ENCODE measurements at places on chromosomes 7 and 10.

DNA sequence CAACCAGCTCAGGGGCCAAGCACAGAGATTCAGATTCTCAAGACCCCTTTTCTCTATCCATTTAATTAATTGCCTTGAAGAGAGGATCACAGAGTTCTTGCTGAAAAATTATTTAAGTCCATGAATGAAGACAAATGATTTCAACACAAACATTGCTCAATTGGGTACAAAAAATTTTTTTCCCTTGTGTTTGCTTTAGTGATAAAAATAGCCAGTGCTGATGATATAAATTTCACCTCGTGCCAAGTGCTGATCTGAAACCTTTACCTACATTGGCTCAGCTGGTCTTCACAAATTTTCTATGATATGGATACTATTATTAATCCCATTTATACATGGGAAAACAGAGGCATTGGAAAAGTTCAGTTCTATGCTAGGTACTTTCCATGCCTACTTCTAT is 377.1 kb downstream of the NRG3 start:
- no peak for DNase-seq

DNA sequence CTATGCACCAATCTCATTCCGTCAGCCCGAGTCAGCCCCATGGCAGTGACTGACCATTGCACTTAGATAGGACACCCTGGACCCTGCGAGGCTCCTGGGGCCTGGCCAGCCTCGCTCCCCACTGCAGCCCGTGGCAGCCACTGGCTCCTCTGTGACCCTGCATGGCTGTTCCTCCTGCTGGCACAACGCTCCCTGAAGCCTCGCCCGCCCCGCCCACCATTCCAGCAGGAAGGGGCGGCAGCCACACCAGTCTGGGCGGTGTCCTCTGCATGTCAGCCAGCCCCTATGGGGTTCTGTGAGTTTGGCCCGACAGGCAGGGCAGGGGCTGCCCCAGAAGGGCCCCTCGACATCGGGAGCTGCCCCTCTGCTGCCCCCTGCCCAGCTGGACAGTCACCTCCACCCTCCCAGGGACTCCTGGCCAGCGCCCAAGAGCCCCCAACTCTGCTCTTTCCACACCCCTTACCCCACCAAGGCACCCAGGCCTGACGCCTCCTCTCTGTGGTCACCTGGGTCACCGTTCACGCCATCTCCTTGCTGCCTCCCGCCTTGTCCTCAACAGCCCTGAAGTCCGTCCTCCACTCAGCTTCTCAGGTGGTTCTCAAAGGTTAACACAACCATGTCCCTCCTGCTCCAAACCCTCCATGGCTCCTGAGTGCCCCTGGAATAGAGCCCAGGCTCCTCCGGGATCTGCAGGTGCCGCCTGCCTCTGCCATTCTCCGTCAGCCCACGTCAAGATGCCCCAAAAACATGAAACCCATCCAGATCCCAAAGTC is 103.5 kb downstream of the MICALL2 start:
- DNase-seq: no peak

DNA sequence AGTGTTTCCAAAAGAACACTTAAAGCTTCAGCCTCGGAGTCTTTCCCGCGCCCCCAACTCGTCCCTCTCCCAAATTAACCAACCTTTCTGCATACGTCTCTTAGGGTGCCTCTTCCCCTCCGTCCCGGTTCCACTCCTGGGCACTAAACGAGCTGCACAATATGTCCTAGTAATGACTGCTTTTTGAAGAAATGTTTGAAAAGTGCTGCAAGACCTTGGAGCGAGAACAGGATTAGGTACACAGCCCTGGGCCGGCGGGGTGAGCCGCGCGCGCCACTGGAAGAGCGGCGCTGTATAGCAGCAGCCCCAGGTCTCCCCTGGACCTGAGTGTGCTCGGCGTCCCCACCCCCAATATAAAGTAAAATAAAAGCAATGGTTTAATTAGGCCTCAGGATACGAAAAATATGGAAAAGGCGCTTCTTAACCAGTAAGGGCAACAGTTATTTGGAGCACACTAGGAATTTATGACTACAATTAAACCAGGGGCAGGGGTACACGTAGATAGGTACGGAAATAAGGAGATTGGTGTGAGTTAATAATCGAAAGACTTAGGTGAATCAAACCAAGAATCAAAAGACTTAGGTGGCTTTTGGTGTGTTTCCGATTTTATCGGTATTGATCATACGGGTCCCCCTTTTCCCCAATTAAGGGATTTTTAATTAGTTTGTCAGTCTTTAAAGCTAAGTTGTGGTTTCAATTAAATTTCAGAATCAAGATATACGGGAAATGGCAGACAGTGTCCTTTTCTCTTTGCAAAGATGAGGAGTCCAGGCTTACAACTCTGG is 1.9 kb downstream of the TET1 start:
- no peak for DNase-seq

DNA sequence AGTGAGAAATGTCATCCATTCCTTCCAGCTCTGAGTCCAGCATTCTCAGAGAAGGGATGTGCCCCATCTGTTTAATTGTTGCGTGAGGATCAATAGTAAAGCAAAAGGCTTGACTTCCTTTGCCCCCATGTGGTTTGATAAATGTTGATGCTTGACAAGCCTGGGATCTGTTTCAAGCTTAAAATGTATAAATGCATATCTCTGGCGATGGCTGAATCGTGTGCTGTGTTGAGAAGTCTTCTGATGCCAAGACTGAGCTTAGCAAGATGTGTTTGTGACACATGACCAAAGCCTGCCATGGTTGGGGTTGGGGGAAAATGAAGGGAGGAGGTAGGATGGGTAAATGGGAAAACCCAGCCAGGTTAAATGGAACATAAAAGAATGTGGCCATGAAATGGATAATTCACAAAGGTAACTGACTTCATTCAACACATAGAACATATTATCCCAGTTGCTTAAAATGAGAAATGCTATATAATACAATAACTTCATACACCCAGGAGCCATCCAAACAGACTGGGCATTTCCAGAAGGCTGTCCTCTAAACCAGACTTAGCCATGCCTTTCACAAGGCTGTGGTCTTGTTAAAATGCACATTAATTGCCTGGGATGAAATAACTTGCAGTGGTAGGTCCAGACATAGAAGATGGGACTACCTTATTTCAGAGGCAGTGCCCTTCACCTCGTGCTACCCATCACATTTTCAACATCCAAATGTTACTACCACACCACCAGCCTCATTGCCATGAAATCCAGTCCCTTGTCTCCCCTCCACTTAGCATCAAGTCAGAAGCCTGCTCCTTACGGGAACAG is 147.3 kb upstream of the PDE1C start:
- no peak for DNase-seq

DNA sequence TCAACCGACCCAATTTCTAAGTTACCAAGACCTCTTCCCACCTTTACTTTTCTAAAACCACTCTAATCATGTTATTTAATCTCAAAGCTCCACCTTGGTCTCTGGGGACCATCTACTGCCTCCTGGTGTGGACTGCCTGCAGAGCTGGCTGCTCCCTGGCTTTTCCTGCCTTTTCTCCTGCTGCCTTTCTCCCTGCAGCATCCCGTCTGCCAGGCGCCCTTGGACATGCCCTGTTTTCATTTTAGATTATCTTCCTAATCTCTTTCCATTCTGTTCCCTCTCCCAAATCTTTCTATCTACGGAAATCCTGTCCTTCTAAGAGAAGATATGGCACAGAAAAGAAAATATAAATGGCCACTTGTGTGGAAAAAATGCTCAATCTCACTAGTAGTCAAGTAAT is 23.1 kb downstream of the TCAF1 start:
- DNase-seq: no peak

- no peak for DNase-seq
These were observed 137.3 kb downstream of the ELMO1 start for GRCh38 chr7:37311355-37311754.

DNA sequence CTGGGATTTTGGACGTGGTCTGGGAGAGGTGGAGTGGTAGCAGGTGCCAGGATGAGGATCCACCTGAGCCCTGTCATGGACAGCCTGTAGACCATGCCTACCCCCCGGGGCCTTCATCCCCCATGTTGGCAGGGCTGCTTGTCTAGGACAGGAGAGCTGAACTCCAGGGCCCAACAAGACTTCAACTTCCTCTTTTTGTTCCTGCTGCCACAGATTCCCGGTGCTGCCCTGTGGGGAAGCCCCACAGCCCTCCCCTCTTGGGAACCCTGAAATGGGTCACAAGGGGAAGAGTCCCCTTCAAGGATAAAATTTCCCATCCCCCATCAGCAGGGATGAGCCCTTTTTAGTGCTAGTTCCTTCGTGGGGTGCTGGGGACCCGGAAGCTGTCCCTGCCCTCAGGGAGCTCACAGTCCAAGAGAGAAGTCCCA is 1.3 kb upstream of the CUEDC2 start:
- no peak for DNase-seq

GRCh38 chr10:119211625-119212441 is 4.5 kb downstream of the GRK5 start:
- no peak for DNase-seq

GRCh38 chr10:76738991-76739390 is 898.6 kb downstream of the KCNMA1 start:
- no peak for DNase-seq

- DNase-seq: no peak
These were observed 506.9 kb downstream of the RPS24 start for GRCh38 chr10:78540355-78541076.

- DNase-seq: no peak
These were observed 211.7 kb upstream of the GNAI1 start for GRCh38 chr7:79922894-79923293.

DNA sequence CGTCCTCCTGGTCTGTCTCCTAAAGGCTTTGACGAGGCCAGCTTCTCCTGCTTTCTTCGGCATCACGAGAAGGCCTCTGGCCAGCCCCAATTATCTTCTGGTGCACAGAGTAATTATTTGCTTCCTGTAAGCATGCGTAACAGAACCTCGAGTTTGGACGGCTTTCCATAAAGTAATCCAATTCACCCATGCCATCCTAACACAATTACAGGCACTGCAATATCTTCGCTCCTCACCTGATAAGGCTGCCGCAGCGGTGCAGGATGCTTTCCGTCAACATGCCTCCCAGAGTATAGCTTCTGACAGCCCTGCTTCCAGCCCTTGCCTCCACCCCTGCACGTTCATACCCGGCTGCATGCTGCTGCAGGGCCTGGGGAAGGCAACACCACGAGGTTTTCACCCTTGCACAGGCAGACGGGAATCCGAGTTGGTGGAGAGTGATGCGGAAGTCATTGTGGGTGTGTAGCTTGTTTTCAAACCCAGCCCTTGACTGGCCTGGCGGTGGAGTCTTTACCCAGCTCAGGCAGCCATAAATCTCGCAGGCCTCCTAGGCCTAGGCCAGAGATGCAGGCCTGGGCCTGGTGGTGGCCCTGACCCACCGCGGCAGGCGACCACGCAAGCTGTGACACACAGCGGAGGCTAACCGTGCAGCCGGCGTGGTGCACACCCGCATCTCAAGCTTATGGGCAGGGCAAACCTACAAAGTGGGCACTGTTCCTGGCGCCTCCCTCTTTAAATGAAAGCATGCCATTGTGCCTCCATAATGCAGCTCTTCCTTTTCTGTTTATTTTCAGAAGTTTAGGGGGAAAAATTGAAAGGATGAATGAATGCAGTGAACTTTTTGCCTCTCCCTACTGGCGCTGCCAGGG is 12.7 kb downstream of the EBF3 start:
- DNase-seq: no peak

DNA sequence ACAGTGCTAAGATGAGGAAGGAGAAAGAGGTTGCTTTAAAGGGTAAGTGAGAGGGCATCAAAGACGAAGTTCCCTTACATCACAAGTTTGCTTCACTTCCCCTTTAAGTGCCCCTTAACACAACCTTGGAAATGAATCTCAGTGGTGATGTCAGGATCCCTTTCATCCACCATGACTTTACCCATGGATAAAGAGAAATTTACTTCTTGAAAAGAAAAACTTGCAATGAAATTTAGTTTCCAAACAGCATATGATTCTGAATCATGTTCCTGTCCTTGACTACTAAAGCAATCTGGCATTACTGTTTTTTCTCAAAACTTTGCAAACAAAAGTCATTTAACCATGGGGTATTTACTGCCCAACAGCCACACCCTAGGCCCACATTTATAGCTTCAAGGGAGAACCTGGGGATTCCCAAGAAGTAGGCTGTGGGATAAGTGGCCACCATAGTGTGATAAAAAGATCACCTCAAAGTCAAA is 135.9 kb downstream of the ITGB8 start:
- DNase-seq: no peak

- DNase-seq: no peak
These were observed 31.2 kb downstream of the GPRIN2 start for GRCh38 chr10:46525177-46525823.

- DNase-seq: no peak
These were observed 731.1 kb downstream of the ZWINT start for GRCh38 chr10:55629793-55630490.

GRCh38 chr10:49841615-49842332 is 79.7 kb upstream of the OGDHL start:
- no peak for DNase-seq

GRCh38 chr7:133234961-133235875 is 17.7 kb upstream of the EXOC4 start:
- DNase-seq: no peak

DNA sequence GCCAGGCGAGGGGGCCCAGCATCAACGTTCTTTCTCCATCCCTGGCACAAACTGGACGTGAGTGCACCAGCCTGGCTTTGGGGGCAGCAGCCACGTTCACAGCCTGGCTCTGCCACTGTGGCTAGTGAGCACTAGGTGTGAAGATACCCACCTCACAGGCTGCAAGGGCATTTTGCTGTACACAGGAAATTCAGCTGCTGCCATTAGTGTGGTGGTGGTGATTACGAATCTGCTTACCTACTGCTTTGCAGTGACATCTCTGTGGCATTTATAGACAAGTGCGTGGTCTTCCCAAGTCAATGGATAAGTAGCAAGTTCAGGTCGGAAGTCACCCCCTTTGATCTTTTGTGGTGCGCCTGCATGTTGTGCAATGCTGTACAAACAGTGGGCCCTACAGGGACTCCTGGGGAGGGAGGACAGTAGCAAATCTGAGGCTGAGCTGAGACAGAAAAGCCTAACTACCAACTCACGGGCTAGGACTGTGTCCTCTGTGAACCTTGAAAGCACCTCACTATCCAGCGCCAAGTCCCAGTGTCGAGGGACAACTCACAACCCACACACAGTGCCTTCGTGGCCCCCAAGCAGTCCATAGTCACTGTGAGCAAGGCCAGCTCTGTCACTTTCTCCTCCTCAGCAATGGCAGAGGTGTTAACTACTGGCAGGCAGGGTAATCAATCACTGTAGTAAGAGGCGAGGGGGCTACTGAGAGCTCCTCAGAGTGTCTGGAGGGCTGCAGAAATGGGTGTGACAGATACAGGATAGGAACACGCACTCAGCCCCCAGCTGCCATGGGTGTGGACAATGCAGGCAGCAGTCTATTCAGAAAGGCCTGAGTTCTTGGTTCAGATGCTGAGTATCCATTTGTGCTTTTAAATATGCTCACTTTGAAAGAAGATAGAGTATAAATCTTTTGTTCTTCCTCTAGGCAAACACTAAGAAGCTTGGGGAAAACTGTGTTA is 17.0 kb upstream of the MMP21 start:
- DNase-seq: no peak

- DNase-seq: no peak
These were observed 8.9 kb upstream of the EMX2 start for GRCh38 chr10:117533507-117534281.

GRCh38 chr10:75736889-75737579 is 305.6 kb downstream of the LRMDA start:
- no peak for DNase-seq

Data from activated T-helper 1 cell treated with Interleukin-2 at 50 U/mL for 16 hours (primary cell).